ENCODE measurements at places on chromosomes 7 and 10.

DNA sequence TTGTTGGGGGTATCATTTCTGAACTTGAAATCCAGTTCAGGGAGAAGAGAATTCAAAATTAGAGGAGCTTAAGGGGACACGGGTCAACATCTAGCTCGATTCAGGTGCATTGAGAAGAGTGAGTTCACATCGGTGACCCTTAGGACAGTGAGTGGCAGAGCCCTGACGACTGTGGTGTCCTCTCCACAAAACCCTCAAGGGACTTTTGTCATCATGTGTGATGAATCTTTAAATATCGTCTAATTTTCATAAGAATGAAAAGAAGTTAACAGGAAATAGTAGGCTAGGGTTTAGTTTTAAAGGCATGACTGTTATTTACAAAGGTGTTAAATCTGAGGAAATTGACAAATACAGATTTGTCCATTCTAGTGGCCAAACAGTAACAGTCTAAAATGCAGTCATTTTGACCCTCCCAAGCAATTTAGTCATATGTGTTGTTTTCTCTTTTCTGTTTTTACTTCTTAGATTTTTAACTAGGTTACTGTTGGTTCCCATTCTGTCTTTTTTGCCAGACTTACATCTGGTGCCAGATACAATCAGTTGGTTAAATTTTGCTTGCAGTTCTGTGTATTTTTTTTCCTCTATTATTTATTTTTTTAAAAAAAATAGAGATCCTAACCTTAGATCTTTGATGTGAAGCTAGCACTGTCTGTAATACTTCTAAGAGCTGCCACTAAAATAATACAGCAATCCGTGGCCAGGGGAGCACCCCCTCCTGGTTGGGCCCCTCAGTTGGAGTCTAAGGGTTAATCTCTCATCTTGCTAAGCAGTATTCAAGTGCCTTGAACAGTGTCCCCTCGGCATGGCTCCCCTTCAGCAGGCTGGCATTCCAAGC, 34.9 kb upstream of the SH2B2 start:
- no peak for DNase-seq

GRCh38 chr10:46541017-46541661, 15.3 kb downstream of the GPRIN2 start:
- DNase-seq, result no peak

GRCh38 chr7:136859803-136860202, 8.6 kb upstream of the CHRM2 start:
- no peak for DNase-seq

DNA sequence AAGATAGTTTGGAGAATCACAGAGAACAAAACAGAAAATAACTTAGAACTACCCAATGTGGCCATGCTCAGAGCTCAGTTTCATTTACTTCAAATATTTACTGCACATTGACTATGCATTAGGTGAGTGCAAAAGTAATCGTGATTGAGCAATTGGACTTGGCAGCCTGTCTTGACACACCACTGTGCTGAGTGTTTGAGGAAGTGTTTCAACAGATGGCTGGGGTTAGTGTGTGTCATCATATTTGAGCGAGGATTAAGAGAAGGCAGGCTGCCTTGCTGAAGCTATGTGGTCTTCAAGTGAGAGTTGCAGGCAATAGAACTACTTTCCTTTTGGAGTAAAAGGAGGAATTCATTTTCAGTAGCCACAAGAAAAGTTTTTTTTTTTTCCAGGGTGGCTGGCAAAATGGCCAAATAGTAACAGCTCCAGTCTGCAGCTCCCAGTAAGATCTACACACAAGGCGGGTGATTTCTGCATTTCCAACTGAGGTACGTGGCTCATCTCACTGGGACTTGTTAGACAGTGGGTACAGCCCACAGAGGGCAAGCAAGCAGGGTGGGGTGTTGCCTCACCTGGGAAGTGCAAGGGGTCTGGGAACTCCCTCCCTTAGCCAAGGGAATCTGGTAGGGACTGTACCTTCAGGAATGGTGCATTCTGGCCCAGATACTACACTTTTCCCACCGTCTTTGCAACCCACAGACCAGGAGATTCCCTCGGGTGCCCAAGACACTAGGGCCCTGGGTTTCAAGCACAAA, 37.6 kb downstream of the AKR1C4 start:
- no peak for DNase-seq

DNA sequence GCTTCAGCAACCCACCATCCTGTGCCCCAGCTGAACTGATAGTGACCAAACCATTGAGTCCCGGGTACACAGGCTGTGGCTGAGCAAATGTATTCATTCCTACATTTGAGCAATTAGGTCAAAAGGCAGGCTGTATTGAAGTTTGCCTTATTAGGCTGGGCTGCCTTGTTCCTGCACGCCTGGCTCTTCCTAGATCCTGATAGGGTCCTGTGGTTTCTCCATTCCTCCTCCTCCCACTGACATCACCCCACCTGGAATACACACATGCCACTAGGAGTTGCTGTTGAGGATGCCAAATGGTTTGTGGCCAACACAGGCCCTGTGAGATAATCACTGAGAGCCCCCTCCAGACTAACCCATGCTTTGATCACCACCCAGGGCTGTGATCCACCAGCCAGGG, 66.4 kb upstream of the FGFR2 start:
- no peak for DNase-seq

GRCh38 chr7:35508623-35509400, 186.1 kb downstream of the HERPUD2 start:
- DNase-seq, result no peak

GRCh38 chr10:34530778-34531177, 284.3 kb downstream of the PARD3 start:
- no peak for DNase-seq

DNA sequence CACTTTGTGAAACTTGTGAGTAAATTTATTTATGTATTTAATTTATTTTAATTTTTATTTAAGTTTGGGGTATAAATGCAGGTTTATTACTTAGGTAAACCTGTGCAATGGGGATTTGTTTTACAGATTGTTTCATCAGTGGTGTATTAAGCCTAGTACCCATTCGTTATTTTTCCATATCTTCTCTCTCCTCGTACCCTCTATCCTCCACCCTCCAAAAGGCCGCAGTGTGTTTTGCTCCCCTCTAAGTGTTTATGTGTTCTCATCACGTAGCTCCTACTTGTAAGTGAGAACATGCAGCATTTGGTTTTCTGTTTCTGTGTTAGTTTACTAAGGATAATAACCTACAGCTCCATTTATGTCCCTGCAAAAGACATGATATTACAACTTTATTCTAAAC, 145.4 kb upstream of the SMIM30 start:
- no peak for DNase-seq

- DNase-seq, result no peak
Measured at GRCh38 chr7:29891766-29892165, 85.5 kb downstream of the WIPF3 start.

DNA sequence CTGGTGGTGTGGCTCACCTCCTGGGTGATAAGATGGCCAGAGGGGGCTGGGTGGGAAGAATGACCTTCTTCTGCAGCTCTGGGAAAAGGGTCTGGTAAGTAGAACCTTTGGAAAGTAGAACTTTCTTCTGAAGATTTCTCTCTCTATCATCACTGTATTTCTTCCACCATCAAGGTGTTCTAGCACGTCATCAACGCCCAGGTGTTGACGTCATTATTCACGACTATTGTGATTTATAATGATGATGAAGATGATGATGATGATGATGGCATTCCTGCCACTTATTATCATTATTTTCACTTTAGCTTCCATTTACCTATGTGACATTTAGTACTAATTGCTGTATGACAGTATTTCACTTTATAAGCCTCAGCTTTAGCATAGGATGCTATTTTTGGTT, 525.6 kb upstream of the ADARB2 start:
- DNase-seq, result no peak

DNA sequence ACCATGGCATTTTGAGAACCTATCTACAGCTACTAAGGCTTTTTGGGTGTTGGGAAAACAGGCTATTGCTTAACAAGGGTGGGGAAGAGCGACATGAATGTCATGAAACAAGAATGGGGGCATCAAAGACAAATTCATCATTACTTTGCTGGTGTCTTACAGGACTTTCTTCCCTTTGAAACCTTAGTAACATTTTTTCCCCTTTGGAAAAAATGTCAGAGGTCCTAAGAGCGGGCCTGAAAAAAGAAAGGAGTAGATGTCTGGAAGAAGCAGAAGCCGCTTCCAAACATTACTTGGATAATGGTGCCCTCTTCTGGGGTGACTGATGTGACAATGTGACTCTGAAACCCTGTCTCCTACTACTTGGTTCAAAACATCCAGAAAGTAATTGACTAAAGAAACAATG, 3.8 kb upstream of the DDX50 start:
- DNase-seq, result no peak

GRCh38 chr7:14835384-14835783, 67.2 kb downstream of the DGKB start:
- no peak for DNase-seq

DNA sequence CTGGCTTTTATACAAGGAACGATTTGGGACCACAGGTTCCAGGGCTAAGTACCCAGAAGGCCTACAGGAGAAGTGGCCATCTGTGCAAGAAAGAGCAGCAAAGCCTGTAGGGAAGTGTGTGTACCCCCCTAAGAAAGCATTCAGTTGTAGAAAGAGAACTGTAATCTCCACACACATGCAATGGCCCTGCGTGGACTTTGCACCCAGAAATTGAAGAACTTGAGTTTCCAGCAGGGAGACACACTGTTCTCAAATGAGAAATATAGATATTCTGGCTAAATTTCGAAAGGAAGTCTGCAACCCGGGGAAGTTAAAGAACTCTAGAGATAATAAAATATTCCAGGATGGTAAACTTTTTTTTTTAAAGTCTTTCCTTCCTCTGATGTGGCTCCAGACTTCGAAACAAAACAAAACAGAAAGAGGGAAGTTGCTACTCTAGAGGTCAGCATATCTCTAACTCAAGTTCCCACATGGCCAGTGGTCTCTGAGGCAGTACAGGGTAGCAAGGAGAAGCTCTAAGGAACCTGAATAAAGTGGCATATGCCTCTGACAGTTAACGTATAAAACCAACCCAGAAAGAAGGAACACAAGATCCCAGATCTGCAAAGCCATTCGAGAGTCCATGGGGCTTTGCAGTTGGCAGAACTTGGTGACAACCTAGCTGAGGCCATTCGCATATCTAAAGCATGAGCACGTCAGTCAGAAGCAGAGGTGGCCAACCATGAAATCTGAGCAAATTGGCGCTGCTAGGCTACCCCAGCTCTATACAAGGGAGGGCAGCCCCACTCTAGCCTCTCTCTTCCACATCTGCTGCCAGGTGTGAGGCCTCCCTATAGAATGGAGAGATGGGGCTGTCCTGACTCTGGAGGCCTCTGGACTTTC, 56.6 kb downstream of the ELMO1 start:
- no peak for DNase-seq

DNA sequence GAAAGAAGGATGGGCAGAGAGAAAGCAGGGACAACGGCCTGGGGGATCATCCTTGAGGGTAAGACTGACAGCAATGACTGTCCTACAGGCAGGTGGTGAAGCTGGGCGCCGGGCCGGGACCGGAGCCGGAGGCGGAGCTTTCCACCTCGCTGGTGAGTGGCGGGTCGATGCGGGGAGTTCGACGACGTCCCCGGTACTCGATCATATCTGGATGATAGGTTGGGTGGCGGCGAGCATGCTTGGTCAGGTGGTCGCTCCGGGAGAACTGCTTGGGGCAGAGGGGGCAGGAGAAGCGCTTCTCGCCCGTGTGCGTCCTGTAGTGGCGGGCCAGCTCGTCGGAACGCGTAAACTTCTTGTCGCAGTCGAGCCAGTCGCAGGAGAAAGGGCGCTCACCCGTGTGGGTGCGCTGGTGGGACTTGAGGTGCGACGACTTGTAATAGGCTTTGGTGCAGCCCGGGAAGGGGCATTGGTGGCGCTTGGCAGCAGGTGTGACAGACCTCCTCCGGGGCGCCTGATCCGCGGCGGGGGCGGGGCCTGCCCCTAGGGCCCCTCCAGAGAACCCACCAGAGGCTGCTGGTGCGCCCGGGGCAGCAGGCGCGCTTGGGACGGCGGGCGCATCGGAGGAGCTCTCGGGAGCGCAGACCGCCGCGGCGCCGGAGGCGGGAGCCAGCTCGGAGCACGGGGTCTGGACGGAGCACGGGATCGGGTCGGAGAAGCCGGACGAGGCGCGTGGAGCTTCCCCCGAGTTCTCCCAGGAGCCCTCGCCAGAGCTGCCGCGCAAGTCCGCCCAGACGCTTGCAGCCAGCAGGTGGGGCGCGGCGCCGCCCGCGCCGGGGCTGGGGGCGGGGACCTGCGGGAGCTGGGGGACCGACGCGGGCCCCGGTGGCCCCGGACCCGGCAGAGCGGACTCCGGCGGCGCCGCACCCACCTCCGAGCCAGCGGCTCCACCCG, 752 bp downstream of the KLF14 start:
- DNase-seq, result peak; percentile 13

GRCh38 chr7:90832726-90833125, 236.6 kb downstream of the CDK14 start:
- DNase-seq, result no peak

GRCh38 chr7:12089951-12090756, 120.9 kb upstream of the TMEM106B start:
- no peak for DNase-seq

DNA sequence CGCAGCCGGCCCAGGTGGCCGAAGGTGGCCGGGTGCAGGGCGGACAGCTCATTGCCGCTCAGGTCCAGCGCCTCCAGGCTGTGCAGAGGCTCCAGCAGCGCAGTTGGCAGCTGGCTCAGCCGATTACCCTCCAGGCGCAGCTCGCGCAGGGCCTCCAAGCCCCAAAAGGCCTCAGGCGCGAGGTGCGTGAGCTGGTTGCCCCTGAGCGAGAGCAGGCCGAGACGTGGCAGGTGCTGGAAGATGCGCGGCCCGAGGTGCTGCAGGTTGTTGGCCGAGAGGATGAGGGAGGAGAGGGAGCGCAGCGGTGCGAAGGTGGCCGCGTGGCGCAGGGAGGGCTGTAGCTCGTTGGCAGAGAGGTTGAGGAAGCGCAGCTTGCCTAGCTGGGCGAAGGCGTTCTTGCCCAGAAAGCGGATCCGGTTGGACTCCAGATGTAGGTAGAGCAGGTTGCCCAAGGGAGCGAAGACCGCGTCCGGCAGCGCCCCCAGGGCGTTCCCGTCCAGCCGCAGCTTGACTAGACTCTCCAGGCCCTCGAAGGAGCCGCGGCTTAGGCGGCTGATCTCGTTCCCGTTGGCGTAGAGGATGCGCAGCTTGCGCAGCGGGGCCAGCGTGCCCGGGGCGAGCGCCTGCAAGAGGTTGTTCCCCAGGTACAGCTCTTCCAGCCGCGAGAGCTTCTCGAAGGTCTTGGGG, 923 bp downstream of the TRIL start:
- DNase-seq, result no peak

DNA sequence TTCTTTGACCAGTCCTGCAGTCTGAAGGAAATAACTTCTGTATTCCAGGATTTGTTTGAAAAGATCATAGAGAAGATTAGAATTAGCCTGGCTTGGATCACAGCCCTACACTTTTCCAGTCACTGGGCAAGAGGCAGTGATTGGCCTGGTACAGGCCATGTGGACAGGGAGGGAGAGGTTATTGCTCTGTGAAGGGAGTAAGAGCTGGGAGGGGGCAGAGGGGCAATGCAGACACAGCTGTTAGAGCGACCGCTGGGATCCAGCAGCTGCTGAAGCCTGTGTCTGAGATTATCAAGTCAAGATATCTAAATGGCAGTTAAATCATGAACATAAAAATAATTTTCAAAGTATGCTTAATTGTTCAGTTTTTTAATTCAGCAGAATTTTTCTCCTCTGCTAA, 257.3 kb downstream of the SDK1 start:
- DNase-seq, result no peak

All from activated gamma-delta T cell (primary cell).